Epithelial cell of proximal tubule (primary cell): ENCODE measurements at places on chromosomes 6 and 20. TPM values are rescaled to one million over a fixed set of nuclear protein-coding genes. Genes with fewer than 3 reads are reported as not detected.

DNA sequence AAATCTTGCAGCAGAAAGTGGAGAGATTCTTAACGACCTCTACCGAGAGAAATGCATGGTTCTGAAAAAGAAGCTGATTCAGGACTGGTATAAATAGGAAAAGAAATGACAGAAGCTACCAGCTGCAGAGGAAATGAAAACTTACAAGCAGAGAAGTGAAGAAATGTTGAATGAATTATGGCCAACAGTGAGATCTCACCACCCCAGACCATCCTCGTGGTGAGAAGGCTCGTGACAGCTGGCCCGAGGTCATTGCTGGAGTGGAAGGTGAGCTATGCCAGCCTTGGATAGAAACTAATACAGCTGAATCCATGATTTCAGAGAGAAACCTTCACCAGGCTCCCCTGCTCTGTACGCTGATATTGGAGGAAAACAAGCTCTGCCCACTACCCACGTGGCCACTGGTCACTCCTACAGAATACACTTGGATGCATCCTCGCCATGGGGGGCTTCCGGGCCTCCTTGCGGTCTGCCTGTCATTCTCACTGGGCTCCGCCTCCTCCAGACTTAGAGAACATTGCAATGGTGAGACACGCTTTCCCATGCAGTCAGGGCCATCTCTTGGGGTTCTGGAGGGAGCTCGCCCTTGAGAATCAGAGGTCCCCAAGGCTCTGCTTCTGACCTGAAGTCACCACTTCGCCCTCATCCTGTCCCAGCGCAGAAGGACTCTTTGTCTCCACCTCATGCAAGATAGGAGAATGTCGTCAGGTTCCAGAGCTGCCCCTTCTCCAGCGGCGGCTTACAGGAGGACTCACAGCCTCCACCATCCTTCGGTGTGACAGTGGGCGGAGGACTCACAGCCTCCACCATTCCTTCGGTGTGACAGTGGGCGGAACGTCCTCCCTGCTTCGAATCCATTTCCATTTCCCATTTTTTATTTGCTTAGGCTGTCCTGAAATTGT lies 10.6 kb upstream of the TUBB2B start:
- DNase-seq: no peak

GRCh38 chr6:136015531-136015930 lies 164.0 kb downstream of the PDE7B start:
- DNase-seq: no peak

DNA sequence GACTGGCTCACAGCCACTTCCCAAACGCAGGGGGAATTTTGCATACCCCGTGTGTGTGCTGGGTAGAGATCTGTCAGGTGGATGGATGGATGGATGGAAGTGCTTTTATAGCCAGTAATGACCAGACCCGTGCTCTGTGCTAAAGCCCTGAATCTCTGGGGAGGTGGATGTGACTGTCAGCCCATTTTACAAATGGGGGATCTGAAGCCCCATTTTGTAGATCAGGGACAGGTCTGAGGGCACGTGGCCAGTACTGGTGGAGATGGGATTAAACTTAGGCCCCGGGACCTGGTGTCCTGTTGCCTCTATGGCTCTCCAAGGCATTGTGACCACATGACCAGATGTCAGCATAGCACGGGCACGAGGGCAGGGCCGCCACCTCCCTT lies 38.2 kb upstream of the ZBP1 start:
- DNase-seq: no peak

The CSE1L gene
- 136 and 205 TPM in 2 replicates for total RNA-seq
